Melanocyte of skin (primary cell): ENCODE measurements at places on chromosomes 11 and 22. TPM values are rescaled to one million over a fixed set of nuclear protein-coding genes. Genes with fewer than 3 reads are reported as not detected.

Gene NPAS4
- total RNA-seq, result not detected in 2 replicates

Gene SAMM50
- 61.6 and 70.6 TPM in 2 replicates for total RNA-seq

Gene MAJIN
- total RNA-seq, result not detected in 2 replicates

Gene ENTHD1
- 5.7 and 10.5 TPM in 2 replicates for total RNA-seq

Gene RIC3
- under 0.01 TPM in 1 of 2 replicates, not detected in the other for total RNA-seq

Gene ANO9
- total RNA-seq, result not detected in 2 replicates

Gene KLHL35
- total RNA-seq, result 1.8 and 2.4 TPM in 2 replicates

Gene APOBEC3H
- 0.69 and 1.5 TPM in 2 replicates for total RNA-seq

Gene TTC12
- total RNA-seq, result 7.6 and 26.9 TPM in 2 replicates

Gene PLAAT2
- not detected in 2 replicates for total RNA-seq

Gene SYNGR1
- 31.7 and 65.4 TPM in 2 replicates for total RNA-seq

Gene PHRF1
- total RNA-seq, result 21.7 and 33.1 TPM in 2 replicates

Gene CATSPER1
- total RNA-seq, result not detected in 2 replicates

Gene CPT1B
- 7.7 and 12.8 TPM in 2 replicates for total RNA-seq

Gene NRGN
- total RNA-seq, result 0.33 and 1.7 TPM in 2 replicates

Gene ADAMTS15
- under 0.01 TPM in 2 replicates for total RNA-seq

Gene GTSE1
- 21.1 and 25.0 TPM in 2 replicates for total RNA-seq
